ENCODE measurements at places on chromosomes 16 and 17.

DNA sequence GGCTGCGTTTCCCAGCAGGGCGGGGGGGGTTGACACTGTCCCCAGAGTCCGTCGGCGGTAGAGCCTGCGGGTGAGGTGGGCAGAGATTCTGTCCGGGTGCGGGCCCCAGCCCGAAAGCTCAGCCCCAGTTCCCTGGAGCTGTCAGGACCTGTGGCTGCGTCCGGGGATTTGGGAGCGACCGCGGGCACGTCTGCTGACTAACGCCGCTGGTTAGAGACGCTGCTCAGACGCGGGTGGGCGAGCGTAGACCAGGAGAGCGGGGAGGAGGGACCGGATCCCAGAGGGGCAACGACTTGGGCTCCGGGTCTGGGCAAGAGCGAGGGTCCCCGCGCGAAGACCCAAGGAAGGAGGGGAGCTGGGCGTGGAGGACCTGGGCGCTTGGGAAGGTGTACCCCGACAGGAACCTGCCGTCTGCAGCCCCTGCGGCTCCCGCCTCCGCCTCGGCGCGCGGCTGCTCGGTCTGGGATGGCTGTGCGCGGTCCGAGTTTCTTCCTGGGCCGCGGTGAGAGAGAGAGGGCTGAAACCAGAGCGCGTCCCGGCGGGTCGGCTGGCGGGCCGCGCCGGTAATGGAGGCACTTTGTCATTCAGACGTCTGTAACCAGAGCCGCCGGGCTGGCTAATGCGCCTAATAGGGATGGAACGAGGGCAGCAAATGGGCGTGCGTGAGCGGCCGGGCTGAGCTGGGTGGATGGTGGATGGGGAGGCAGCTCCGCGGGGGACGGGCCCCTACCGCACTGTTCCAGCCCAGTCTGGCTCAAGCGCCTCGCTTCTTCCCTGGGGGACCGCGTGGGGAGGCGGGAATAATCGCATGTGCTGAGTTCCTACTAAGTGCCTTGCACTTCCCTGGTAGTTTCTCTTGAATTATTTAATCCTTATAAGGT lies 2.3 kb downstream of the NGFR start:
- peak; percentile 19 for DNase-seq

GRCh38 chr17:57379237-57379894 lies 123.0 kb downstream of the MSI2 start:
- peak; percentile 11 for DNase-seq

DNA sequence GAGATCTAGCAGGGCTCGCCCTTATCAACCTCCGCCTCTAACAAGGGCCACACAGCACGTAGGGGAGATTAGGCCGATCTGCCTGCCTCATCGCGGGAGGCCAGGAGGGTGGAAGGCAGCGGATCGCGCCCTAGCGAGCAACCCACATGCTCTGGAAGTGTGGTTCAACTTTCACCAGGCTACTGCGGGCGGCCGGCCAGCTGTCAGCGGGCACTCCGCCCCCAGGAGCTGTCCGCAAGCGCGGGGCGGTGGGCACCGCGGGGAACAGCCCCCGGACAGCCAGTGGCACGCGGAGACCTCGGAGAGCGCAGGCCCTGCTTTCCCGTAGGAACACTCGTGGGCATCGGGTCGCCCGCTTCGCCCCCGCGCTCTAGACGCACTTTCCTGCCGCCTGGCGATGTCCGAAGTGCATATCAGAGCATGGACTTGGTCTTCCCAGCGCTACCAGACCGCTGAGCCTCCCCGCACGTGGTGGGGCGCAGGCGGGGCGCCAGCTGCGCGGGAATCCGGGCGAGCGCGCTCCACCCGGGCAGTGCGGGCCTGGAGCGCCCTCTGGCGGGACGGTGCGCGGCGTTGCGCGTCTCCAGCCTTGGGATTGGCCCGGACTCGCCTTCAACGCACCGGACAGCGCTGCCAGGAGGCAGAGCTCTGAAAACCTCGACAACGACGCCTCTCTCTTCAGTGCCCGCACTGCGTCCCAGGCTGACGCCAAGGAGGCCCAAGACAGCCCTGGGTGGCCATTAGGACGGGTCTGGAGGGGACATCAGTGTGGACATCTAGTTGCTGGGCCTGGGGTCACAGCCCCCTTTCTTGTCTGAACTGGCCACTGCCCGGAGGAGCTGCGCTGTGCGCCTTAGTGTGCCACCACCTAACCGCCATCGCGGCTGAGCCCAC lies 3.6 kb upstream of the ZNHIT3 start:
- DNase-seq: peak; percentile 86

- DNase-seq: peak; percentile 15
Observed at GRCh38 chr16:70476272-70477020, 22.1 kb downstream of the FCSK start.

- peak; percentile 33 for DNase-seq
Observed at GRCh38 chr17:4480929-4481898, 17.5 kb upstream of the SPNS2 start.

GRCh38 chr17:28397687-28398279 lies 8.2 kb downstream of the SLC46A1 start:
- DNase-seq: no peak

Data from stimulated activated CD4-positive, alpha-beta T cell treated with anti-CD3 and anti-CD28 coated beads, Interleukin-4, amount 100 ng/mL, for 1 hour (primary cell).